ENCODE measurements at places on chromosomes 11 and 22.

GRCh38 chr22:32623943-32624342 is 149.3 kb downstream of the FBXO7 start:
- DNase-seq: peak; percentile 80

- DNase-seq: no peak
These were observed 5.7 kb downstream of the HSD17B12 start for GRCh38 chr11:43686207-43686606.

DNA sequence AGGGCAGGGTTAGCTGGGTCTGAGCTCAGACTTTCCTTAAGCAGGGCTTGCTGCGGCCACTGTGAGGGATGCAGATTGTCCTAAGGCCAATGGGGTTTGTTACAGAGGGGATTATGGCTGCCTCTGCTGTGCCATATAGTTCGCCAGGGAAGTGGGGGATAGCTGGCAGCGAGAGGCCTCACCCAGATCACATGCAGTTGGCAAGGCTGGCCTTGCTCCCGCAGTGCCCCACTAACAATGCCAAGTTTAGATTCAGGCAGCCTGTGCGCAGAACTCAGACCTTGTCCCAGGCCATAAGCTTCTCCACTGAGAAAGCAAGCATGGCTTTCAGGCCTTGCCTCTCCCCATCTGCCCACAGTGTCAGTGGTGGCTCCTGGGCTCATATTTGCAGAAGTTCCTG is 4.7 kb upstream of the APOL2 start:
- DNase-seq: no peak

GRCh38 chr22:37337204-37337943 is 55.1 kb downstream of the CYTH4 start:
- no peak for DNase-seq

- DNase-seq: no peak
These were observed 19.6 kb upstream of the TXNRD2 start for GRCh38 chr22:19961201-19961580.

DNA sequence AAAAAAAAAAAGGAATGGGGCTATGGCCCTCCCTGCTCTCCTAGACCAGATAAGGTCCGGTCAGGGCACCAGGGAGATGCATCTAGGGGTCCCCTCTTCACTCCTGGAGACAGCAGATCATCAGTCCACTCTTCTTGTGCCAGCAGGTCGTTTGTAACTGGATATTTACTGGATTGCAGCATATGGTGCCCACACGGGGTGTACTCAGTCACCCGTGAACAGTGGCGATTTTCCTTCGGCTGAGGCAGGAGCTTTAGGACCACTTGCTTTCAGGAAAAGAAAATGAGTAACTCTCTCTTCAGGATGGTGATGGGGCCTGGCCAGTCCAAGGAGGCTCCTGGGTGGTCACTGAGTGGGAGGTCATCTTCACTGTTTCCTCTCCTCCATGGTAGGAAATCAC is 38.3 kb upstream of the RAB1B start:
- DNase-seq: no peak

DNA sequence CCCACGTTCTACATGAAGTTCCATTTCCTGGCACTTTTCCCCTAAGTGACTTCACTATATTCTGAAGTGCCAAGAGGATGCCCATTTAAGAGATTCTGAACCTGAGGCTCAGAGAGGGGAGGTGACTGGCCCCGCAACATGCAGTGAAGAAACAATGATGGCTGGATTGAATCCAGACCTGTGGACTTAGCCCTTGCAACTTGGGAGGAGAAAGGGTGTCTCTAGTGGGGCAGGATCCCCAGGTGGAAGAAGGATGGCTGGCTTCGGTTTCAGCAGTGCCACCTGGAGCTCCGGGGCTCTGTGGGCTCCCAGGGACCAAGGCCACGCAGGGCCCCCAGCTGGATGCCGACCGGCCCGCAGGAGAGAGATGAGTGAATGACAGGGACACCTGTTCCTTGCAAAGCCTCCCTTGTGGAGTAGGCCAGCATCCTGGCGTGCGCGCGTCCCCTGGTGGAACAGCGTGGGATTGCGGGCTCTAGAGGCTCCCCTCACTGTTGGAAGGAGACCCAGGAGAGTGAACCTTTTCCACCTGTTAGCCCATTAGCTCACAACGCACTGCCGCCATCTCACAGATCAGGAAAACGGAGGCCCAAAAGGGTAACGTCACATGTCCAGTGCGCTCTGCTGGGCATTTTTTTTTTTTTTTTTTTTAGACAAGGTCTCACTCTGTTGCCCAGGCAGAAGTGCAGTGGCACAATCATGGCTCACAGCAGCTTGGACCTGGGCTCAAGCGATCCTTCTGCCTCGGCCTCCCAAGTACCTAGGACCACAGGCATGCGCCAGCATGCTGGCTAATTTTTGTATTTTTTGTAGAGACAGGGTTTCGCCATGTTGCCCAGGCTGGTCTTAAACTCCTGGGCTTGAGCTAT is 104.7 kb downstream of the KIAA1671 start:
- no peak for DNase-seq

GRCh38 chr11:105092256-105093239 is 47.0 kb downstream of the CARD18 start:
- peak; percentile 25 for DNase-seq

DNA sequence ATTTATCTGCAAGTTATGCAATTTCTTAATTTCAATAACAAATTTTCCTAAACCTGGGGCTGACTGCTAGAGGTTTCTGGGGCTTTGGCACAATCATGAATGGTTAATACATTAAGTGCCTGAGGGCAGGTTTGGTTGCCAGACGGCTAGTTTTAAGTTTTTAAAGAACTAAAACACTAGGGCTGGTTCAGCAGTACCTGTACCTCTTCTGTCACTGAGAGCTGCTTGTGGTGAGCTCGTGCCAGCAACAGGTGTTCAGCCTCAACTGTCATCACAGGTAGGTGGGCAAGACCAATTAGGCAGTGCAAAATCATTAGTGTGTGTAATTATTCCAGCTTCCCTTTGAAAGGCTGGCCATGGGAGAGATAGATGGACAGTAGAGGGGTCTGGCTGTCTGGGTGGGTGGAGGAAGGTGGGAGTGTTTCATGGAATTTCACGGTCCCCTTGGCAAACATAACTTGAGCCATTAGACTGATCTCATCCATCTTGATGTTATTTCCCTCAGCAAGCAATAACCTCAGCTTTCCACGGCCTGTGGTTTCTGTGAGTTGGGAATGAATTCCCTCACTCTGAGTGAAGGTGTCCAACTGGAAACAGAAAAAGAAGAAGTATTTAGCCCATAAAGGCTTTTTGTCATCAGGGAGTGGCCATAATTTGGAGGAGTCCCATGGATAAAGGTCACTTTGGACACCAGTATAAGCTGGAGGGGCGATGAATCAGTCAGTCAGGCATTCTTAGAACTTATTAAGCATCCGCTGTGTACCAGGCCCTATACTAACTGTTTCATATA is 114.8 kb downstream of the SNX19 start:
- DNase-seq: peak; percentile 90

DNA sequence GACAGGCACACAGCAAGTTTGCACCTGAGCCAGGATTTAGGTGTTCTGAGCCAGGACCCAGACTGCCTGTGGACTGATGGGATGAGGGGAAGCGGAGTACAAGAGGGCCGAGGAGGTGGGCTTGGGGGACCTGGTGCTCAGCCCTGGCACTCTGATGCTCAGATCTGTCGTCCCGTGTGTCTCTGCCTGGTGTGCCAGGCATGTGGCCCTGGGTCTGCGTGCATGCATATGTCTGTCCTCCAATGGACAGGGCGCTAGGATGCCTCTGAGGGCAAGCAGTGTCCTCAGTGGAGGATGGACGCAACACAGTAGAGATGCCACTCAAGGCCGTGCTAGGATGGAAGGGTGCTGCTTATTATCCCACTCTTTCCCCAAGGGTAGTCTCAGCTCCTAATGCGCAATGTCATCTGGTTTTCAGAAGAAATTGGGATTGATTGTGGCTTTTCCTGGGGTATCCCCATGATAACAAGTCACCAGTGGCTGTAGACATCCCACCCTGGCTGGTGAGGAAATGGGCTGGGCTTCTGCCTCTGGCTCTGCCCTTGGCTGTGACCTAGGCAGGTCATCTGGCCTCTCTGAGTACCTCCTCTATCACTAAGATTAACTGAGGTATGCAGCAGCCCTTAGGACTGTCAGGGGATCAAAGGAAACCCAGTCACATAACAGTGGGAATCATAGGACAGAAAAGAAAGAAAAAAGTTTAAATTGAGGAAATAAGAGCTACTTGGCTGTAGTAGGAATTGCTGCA is 35.7 kb upstream of the SUSD2 start:
- no peak for DNase-seq

DNA sequence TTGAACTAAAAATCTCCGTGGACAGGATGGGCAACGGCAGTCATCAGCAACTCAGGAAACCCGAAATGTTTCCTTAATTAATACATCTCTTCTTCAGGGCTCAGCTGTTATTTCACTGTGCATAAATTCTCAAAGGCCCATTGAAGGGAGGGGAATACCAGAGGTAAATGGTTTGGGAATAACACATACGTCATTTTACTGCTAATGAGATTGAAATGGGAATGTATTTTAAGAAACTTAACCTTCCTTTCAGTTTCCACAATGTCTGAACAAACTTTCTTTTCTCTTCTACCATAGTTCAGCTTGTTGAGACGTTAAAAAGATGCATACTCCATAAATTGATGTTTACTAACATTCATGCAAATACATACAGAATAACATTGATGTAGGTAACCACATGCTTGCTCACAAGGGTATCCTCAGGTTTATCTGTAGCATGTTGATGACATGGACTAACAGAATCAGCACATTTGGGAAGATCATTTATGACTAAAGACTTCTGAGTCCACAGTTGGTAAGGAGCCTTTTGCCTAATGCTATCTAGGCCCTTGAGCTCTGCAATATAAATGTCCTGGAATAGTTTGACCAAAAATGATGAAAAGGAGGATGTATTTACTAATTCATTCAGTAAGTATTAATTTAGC is 7.7 kb upstream of the PRRG4 start:
- DNase-seq: no peak

- DNase-seq: no peak
These were observed 6.0 kb upstream of the FGF3 start for GRCh38 chr11:69825037-69825834.

- DNase-seq: no peak
These were observed 96.9 kb downstream of the CNTN5 start for GRCh38 chr11:99117603-99118002.

GRCh38 chr11:12678092-12678491 is 3.9 kb downstream of the TEAD1 start:
- no peak for DNase-seq

- DNase-seq: no peak
These were observed 528 bp downstream of the FAT3 start for GRCh38 chr11:92225125-92225567.

- DNase-seq: no peak
These were observed 7.5 kb upstream of the RAG2 start for GRCh38 chr11:36605221-36606216.

DNA sequence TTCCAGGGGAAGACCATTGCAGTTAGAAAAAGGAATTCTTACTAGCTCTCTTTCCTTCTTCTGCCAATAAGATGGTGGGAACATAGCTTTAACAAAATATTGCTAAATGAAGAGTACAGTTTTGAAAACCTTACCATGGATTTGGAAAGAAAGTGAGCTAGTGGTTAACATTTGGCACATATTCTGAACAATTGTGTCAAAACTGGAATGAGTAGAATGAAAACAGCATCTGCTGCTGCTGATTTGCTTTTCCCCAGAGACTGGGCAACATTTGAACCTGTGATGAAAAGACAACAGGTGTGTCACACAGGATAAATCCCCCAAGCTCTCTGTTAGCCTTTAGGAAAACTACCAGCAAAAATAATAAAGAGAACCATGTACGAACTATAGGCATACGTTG is 761.4 kb downstream of the KCNA4 start:
- DNase-seq: no peak

DNA sequence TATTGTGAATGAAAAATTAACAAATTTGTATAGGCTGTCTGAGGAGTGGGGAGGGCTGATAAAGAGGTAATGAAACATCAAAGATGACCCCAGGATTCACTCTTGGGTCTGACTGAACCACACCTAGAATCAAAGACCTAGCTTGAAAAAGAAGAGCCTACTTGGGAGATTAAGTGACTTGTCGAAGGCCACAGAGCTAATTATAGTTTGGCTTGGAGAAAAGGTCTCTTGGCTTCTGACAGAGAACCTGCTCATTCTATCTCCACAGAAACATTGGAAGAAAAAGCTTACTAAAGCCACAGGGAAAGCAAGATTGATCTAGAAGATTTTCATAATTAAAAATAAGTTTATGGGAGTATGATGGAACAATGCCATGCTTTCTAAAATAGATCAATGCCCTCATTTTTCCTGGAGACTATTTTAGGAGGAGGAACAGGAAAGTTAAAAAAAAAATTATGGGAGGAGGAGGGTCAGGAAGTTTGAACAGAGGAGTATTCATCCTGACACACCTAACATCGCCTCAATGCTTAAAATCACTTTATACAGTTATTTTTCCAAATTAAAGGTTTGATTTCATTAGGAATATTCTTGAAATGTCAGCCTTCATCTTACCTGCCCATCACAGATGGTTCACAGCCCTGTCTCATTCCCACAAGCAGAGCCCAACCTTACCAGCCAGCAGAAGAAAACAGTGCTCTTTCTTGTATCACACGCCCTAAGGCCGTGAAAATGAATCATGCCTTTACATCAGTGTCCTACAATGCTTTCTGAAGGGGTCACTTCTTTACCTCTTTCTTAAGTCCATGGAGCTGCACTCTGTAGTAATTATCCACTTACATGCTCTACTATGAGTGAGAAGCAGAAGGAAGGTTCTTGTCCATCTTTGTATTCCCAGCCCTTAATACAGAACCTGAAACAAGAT is 231.1 kb upstream of the MPPED2 start:
- no peak for DNase-seq

DNA sequence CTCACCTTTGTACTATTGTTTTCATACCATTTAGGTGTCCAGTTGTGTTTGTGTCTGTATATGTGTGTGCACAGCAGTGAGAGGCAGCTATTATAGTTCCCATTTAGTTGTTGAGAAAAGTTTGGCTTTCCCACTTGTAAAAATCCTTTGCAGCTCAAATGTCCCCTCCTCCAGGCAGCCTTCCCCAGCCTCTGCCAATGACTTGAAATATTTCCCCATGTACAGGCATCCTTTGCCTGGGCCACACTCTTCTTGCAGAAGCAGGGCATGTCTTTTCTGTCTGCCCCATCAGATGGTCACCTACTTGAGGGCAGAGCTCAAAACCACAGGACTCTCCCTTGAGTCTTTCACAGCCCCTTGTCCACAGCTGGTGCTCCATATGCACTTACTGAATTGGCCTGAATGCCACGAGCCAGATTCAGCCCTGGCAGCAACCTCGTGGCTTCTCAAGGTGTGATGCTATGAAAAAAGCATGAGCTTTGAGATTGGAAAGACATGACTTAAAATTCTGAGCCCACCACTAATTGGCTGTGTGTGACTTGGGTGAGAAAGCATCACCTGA is 39.3 kb downstream of the MYEOV start:
- no peak for DNase-seq

GRCh38 chr22:35425971-35426800 is 26.2 kb downstream of the MCM5 start:
- DNase-seq: no peak

GRCh38 chr22:50563413-50564160 is 868 bp upstream of the SYCE3 start:
- no peak for DNase-seq

- no peak for DNase-seq
These were observed 178.0 kb downstream of the DSCAML1 start for GRCh38 chr11:117618982-117619355.

- DNase-seq: peak; percentile 4
These were observed 93.1 kb downstream of the C11orf58 start for GRCh38 chr11:16831316-16832192.

GRCh38 chr11:119166368-119167076 is 2.0 kb upstream of the NLRX1 start:
- DNase-seq: no peak

GRCh38 chr11:44731685-44732430 is 5.1 kb downstream of the TSPAN18 start:
- no peak for DNase-seq
